Stimulated activated CD4-positive, alpha-beta T cell treated with anti-CD3 and anti-CD28 coated beads, TNF-alpha, amount 100 ng/mL, for 1 hour (primary cell): ENCODE measurements at places on chromosomes 1 and 21.
A peak's percentile ranks its signal among the peaks of the same experiment; 100 is the strongest.

DNA sequence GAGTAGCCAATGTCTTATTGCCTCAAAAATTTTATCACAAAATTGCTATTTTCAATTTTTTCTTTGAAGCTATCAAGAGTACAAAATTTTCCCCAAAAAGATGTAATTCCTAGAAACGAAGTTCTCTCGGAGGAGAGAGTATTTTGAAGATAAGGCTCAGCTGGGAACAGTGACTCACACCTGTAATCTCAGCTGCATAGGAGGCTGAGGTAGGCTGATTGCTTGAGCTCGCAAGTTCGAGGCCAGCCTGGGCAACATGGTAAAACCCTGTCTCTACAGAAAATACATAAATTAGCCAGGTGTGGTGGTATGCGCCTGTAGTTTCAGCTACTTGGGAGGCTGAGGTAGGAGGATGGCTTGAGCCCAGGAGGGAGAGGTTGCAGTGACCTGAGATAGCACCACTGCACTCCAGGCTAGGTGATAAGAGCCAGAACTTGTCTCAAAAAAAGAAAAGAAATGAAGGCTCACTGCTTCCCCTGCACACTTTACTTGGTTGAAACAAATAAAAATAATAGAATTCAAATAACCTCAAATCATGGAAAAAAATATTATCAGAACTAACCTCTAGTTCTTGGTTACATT is 22.2 kb downstream of the TUT4 start:
- no peak for DNase-seq

- DNase-seq = no peak
These were observed 21.7 kb downstream of the ZBTB37 start for GRCh38 chr1:173889885-173890284.

GRCh38 chr1:119358636-119359035 is 9.9 kb upstream of the HAO2 start:
- DNase-seq = no peak

DNA sequence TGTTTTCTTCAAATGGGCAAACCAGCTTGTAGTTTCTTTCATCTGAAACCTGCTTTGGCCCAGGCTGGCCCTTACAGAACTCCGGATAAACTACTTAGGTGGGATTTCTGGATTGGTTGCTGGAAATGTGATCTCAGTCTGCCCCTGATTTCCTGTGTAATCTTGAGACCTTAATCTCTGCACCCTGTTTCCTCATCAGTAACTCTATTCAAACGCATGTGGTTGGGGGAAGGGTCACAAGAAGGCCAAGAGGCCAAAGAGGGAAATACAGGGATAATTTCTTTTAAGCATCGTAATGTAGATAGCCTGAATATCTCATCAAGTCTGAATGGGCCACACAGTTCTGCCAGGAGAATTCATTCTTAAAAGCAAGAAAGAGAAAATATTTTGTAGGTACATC is 483.6 kb downstream of the LTN1 start:
- DNase-seq = no peak

DNA sequence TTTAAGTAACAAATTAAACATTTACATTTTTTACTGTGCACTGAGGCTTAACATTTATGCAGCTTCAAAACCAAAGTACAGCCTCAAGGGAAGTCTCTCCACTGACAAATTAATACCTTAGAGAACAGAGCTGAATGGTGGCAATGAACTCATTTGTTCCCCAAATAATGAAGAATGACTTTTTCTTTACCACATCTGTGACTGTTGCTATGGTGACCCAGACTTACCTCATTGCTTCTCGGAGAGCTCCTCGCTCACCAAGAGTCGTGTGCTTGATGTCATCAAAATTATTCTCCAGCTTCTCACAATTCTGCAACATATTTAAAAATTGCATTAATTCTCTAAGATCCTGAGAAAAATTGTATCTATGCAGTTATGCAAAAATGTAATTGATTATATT is 92.9 kb downstream of the DPYD start:
- DNase-seq = no peak

DNA sequence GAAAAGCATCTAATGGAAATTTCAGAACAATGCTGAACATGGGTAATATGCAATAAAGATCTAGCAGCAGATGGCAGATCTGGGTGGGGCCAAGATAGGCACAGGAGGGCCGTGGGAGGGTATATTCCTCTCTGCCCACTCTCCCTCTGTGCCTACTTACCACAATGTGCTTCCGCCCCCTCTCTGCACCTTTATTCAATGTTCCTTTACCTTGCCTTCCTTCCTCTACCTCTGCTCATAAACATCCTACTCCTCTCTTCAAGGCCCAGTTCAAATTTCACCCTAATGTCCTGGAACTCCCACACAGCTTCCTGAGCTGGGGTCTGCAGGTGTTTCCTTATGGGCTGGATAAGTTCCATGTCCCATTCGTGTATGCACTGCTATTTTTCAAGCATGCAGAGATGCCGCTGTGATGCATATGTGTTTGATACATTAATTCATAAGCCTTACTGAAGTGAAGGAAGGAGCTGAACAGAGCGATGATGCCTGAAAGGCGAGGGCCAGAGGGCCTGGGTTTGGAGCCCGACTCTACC is 65.6 kb upstream of the EDEM3 start:
- DNase-seq = no peak

- no peak for DNase-seq
These were observed 124.6 kb downstream of the TGFBR3 start for GRCh38 chr1:91761295-91761721.

DNA sequence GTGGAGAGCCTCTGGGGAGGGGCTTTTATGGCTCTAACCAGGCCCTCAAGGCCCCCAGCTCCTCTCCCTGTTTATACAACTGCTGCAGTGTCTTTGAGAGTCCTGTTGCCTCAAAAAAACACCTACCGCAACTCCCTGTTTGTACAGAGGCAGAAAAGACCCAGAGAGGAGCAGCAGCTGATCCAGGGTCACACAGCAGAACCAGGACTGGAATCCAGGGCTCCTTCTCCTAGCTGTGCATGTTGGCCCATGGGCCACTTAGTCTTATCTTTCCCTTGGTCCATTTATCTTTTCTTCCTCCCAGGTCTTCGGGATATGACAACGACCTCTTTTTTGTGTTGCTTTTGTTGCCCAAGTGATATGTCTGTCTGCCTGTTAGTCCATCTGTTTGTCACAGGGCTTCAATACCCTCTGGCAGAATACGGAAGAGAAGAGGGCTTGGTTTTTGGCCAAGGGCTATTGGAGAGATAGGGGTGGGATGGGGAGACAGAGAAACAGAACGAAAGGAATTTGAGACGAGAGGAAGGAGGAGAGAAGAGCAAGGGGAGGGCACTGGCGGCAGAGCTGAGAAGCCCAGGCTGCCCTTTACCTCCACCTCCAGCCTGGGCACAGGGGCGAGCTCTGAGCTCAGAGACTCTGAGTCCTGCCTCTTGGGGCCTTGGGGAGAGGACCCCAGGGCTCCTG is 33.5 kb upstream of the WASF2 start:
- DNase-seq = no peak

DNA sequence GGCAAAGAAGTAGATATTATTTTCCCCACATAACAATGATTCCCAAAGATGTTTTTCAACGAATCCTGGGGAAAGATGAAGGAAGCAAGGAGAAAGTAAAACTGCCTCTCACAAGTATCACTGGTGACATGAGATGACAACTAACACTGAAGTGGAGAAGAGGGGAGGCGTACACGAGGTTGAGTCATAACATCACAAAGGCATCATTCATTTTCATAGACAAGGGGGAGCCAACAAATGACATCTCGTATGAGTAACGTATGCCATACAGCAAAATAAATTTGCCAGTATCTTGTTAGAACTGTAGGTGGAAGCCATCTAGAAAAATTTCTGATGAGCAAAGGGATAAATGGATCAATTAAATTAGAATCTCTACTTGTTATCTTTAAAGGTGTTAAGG is 56.6 kb downstream of the ATP1B1 start:
- no peak for DNase-seq

DNA sequence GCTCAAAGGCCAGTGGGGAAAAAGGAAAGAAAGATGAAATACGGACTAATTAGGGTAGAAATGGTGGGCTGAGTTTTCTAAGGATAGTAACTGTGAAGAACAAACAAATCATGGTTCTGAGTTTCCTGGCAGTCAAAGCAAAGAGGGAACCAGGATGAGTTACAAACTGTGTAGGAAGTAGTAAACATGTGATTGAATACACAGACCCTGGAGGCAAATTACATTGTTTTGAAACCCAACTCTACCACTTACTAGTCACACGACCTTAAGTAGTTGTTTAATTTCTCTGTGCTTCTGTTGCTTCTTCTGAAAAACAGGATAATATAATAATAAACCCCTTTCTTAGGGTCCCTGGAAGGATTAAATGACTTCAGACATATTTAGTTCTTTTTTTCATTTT is 11.2 kb upstream of the LUZP1 start:
- no peak for DNase-seq

- DNase-seq = no peak
These were observed 27.0 kb upstream of the TRAPPC10 start for GRCh38 chr21:43984905-43985689.

DNA sequence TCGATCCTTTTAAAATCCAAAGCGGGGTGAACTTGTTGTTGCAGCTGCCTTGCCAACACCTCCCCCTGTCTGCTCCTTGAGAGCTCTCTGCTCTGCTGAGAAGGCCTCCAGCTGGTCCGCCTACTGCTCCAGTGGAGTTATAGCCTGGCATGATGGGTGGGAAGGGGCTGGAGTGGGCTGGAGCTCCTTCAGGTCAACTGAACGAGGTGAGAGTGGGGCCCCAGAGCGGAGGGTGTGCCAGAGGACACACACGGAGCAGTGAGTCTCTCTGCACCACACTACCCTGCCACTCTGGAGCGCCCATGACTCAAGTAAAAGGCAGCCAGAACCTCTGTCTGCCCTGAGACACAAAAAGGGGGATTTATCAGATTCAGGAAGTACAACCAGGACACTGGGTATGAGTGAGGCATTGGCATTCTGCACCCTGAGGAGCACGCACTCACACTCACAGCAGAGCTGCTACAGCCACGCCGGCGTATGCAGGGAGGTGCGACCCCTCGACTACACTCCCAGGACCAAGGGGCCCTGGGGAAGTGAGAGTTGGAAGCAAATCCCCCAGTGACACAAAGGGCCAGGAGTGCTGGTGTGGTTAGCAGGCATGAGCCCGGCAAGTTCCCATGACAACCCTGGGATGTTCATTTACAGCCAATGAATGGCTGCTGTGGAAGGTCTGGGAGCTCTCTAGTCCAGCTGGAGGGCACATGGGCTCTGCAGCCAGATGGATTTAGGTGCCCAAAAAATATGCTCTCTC is 28.0 kb upstream of the EVA1B start:
- DNase-seq = no peak

- peak; percentile 34 for DNase-seq
These were observed 11.2 kb downstream of the CD84 start for GRCh38 chr1:160567858-160568682.

DNA sequence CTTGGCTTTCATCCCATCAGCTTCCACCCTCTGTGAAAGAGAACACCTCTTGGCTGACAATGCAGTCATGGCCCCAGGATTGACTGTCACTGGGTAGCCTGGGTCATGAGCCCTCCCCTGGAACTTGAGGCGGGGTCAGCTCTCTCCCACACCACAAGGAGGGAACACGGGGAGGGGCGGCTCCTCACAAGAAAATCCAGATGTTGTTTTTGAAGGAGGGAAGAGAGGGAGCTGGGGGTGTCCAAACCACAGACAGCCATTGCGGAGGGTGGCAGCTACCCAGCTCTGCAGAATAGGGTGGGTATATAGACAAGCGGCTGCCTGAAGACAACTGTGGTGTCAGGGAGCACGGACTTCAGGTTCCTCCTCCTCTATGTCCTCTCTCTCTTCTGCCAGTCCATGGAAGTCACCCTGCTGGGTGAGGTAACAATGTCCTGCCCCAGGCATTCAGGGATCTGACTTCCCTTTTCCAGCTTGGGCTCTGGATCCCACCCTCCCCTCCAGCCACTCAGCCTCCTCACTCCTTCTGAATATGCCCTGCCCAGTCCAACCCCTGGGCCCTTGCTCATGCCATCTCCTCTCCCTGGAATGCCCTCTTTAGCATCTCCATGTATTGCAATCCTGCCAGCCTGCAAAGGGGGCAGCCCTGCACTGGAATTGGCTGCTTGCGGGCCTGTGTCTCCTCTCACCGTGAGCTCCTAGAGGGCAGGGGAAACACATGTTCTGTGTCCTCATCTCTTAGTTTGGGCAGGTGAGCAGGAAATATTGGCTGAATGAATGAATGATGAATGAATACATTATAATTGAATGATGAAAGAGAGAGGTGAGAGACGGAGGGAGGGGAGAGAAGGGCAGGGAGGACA is 60.9 kb upstream of the RUNX3 start:
- DNase-seq = no peak

- DNase-seq = no peak
These were observed 23.6 kb upstream of the KIRREL1 start for GRCh38 chr1:157969697-157970485.

- no peak for DNase-seq
These were observed 2.7 kb upstream of the COL6A2 start for GRCh38 chr21:46095083-46095719.

DNA sequence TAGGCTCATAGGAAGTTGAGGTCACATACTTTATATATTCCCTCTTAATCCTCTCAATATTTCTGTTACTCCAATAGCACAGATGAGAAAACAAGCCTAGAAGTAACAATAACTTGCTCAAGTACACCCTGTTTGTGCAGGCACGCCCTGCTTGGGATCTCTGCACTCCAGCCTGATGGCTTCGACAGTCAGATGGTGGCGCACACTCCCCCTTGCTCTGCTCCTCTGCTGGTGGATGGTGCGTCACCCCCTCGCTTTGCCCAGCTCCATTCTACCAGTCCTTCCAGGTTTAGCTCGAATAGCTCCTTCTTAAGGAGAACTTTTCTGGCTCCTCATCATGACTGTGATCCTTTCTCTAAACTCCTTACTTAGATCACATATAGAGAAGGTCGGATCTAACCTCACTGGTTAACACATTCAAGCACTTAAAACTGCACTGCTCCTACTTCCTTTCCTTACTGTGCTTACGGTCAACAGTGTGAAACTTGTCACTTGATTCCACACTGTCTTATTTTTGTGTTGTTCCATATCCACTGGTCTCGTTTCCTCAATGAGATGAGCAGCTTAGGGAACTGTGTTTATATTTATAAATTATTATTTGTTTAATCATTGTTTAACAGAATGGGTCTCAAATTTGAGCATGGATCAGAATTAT is 3.0 kb downstream of the TSPAN2 start:
- no peak for DNase-seq

DNA sequence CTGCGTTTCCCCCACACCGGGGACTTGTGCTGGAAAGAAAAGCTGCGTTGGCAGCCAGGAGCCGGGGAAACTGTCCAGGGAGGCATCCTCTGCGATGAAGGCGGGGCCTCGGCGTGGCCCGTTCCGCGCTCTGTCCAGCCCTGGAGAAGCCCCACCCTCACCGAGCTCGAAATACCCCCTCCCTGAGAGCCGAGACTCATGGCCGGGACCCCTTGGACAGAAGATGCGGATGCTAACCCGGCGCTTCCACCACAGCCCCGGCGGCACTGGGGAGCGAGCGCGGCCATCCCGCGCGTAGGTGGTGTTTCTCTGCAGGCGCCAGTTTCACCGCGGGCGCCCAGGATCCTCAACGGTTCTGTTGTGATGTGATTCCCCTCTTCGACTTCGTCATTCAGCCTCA is 31.6 kb downstream of the PDE9A start:
- no peak for DNase-seq

DNA sequence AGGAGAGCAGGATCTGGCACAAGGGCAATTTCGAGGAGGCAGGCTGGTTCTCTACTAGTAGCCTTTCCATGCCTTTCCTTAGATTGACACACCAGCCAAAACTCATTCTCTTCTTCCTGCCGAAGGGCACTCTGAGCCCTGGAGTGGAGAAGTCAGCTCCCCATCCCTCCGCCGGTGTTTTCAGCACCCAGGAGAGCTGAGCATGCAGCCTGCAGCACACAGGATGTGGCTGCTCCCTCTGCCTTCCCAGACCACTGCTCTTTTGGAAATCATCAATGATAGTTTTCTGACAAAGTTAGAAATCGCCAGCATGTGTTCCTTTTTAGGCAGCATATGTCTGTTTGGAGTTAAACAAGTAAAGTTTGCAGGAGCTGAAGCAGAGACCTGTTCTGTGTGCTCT is 11.7 kb downstream of the RNU5D-1 start:
- no peak for DNase-seq
